Bronchial smooth muscle cell (primary cell): ENCODE measurements at places on chromosomes 16 and 17. TPM values are rescaled to one million over a fixed set of nuclear protein-coding genes. Genes with fewer than 3 reads are reported as not detected.

KIF18B gene
- total RNA-seq, result 0.32 and 0.77 TPM in 2 replicates

DLX4 gene
- total RNA-seq, result not detected in 2 replicates

KCNJ2 gene
- 26.5 and 52.5 TPM in 2 replicates for total RNA-seq

METTL16 gene
- total RNA-seq, result 8.6 and 10.4 TPM in 2 replicates

CDRT15 gene
- not detected in 2 replicates for total RNA-seq

TIGD7 gene
- total RNA-seq, result 4.4 and 8.5 TPM in 2 replicates

ATAD5 gene
- total RNA-seq, result 0.17 and 0.63 TPM in 2 replicates
